ENCODE measurements at places on chromosomes 16 and 17.

DNA sequence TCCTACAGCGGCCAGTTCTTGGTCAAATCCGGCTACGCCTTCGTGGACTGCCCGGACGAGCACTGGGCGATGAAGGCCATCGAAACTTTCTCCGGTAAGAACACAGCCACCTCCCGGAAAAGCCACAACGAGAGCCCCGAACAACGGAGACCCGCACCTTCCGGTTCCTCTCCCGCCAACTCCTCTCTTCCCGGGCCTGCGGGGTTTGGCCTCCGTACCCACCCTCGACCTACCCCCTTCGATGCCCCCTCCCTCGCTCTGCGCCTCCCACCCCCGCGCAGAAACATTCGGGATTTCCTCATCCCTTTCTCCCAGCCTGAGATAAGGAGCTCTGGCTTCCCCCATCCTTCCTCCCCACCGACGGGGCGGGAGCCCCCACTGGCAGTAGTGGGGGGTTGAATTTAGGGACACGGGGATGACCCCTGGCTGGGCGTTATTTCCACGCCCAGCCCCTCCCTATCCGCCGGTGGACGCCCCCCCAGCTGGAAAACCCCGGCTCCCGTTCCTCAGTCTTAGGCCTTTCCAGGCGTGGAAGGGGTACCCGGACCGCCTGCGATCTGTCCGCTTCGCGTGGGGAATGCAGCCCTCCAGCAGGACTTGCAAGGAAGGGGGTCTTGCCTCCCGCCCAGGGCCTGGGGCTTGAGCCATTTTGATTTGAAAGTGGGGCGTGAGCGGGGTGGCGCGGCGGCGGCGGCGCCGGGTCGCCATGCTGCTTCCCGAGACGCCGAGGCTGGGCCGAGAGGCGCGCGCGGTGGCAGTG lies 822 bp downstream of the IGF2BP1 start:
- peak; percentile 18 for DNase-seq

DNA sequence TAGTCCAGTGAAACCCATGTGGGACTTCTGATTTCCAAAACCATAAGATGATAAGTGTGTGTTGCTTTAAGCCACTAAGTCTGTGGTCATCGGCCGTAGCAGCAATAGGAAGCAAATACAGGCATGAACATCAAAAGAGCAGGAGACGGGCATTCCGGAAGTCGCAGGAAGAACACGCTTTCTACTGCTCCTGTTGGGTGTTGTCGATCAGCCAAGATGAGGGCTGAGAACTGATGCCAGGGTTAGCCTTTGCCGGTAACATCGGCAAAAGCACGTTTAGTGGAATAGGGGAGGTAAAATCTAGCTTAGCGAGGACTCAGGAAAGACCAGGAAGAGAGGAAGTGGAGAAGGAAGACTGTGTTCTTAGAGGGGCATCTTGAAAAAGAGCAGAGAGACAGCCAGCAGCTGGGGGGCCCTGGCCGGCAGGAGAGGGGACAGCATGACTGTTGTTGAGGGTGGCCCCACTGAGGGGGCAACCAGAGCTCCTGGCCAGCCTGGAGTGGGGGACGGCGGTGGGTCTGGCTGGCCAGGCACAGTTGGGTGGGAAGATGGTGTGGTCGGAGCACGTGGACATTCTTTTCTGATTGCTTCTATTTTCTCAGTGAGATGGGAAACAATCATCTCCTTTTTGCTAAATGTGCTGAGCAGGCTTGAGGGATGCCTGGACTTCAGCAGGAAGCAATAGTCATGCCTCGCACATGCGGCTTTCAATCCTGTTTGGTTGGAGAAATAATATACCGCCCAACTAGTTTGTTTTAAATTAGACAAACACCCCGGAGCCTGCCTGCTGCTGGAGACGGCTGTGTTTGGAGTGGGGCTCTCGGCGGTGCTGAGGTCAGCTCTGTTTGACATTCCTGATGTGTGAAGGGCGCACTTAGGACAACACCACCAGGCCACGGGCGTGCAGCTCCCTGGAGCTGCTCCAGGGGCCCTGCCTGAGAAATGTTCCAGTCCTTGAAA lies 109.9 kb downstream of the METRNL start:
- DNase-seq = no peak

- no peak for DNase-seq
These were observed 28.3 kb downstream of the MSI2 start for GRCh38 chr17:57284583-57284982.

DNA sequence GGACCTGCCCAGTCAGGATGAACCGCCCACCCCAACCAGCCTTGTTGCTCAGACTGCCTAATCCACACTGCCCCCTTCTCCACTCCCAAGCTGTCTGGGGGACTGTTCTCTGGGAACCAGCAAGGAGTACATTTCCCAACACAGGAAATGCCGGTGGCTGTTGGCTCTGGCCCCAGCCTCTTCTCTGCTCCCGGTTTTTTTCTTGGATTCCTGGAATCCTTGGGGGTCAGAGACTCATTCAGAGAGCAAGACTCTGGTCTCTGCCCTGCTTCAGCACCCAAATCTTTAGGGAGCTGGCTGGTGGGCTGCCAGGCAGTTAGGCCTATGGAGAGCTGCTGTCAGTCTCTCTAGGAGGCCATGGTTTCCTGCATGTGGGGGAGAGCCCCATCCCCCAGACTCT lies 10.8 kb upstream of the MTMR4 start:
- DNase-seq = no peak

DNA sequence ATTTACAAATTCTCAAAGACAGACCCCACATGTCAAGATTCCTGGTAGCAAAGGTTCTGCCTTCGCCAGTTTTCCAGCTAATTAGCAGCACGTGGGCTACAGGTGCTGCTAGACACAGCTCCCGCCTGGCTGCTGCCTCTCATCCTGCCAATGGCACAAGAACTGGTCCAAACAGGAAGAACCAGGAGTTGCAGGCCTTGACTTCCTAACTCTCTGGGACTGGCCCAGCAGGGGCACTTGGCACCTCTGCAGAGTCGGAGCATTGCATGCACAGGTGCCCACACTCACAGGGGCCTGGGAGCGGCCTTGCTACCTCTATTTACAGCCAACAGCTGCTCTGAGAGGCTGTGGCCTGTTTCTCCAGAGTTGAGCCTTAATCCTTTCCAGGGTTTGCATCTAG lies 39.6 kb downstream of the TK2 start:
- DNase-seq = no peak

GRCh38 chr17:9350080-9350479 lies 225.5 kb downstream of the STX8 start:
- no peak for DNase-seq

GRCh38 chr17:17872547-17873345 lies 36.0 kb upstream of the SREBF1 start:
- DNase-seq = no peak

Data from activated CD8-positive, alpha-beta memory T cell treated with anti-CD3 and anti-CD28 coated beads, Interleukin-2, amount 50 U/mL, for 4 hours (primary cell).